ENCODE measurements at places on chromosomes 7 and 10.

DNA sequence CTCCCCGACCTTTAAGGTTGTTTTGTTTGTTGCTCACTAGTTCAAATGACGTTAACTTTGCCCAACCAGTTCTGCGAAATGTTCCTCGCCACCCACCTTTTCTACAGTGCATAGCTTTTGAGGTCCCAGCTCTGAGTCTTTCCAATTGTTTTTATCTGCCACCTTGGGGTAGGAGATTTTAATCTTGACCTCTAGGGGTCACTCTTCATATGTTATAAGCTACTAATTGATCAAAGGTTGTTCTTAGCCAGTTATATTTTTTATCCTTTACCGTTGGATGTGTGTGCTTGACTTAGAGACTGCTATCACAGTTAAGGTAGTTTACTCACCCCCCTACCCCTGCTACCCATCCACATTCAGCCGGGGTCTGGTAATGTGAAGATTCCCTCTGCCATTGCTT, 372.4 kb downstream of the SUGCT start:
- peak; percentile 36 for DNase-seq

- DNase-seq, result peak; percentile 58
Measured at GRCh38 chr10:118698421-118698820, 56.3 kb downstream of the CACUL1 start.

- no peak for DNase-seq
Measured at GRCh38 chr10:99917963-99918825, 91.6 kb downstream of the DNMBP start.

DNA sequence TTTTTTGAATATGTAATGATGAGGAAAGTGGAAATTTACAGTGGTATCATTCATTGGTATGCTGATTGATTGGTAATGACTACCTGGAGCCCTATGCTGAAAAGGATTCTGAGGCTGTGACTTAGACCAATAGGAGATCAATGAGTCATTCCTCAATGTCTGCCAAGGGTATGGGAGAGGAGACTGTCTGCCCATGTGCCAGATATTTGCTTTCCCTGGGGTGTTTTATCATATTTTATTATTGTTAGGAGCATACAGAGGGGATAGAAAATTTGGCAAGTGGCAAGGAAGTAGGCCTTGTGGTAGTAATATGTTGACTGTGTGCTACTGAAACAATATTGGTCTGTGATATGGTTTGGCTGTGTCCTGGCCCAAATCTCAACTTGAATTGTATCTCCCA, 54.8 kb downstream of the ASAH2B start:
- DNase-seq, result no peak

DNA sequence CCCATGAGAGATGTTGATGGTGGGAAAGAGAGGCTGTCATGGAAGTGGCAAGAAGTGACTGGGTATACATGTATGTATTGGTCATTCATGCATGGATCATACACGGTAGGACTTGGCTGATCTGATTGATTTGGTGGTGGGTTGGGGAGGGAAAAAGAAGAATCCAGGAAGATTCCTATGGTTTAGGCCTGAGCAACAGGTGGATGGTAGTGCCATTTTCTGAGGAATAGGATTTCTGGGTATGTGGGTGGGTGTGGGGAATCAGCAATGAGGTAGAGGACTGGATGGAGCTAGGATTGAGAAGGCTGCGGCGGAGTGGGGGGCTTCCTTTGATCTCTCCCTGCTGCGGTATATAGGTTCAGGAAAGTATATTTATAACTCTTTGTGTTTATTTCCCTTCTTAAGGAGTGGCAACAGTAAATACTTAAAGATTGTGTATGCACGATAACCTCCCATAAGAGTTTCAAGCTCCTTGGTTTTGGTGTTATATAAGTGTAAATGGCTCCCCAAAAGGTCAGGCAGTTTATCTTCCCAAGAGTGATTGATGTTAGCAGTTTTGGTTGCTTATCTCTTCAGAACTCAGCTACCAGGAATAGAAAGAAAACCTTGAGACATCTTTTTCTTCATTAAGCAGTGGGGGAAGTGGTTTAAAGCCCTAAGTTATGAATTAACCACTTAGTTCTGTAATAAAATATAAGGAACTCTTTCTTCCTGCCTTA, 100.1 kb downstream of the LSMEM1 start:
- no peak for DNase-seq

GRCh38 chr7:155728116-155728515, 83.7 kb downstream of the RBM33 start:
- no peak for DNase-seq

DNA sequence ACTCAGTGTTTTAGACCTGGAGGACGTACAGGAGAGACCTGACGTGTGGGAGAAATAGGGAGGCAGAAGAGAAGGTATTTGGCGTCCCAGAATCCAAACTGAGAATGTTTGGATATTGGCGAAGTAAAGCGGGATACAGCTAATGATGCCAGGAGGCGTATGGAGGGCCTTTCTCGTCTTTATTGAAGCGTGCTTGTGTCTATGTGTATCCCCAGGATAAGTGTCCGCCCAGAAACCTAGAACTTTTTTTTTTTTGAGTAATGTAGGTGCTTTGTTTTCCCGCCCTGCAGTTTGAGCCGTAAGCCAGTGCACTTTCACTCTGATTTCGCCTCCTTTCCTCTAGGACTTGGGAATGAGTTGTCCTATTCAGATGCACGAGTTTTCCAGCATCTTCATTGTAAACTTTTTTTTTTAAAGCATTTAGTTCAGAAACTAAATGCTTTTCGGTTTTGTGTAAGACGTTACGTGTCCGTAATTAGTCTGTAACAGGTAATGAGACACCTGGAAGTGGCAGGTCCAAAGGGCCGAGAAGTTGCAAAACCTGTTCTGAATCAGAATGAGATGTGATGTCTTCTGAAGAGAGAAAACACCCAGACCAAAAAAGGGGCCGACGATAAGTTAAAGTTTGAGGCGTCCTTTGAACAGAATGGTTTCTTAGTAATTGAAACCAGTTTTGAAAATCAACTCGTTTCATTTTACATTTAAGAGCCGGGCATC, 746 bp downstream of the ARL5B start:
- DNase-seq, result no peak

DNA sequence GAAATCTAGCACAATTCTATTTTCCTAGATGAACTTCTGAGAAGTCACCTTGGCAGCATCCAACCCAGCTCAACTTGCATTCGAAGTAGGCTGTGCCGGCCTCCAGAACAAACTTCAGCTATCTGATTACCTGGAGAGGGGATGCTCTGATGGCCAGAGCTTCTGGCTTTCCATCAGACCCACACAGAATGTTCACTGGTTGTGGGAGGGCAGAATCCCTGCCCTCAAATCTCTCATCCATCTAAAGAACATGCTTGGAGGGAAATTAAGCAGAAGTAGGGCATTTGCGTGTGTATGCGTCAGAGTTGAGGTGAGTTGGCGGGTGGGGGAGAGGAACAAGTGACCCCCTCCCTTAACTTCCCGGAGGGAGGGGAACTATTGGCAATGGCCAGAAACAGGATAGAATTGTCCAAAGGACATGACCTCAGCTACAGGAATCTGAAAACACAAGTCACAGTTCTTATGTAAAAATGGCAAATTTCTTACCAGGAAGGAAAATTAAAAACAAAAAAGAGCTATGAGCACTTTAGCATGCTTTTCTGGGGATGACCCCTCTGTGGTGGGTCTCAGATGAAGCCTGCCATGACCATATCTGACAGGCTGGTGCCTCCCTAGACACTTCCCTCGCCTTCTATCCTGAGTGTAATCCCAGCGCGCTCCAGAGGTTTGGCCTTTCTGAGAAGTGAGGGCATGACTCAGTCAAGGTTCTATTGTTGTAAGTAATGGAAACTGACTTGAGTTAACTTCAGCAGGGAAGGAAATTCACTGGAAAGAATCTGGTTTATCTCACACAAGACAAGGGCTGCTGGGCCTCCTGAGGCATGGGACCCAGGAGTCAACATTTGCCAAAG, 278.8 kb downstream of the RPS24 start:
- DNase-seq, result no peak

- DNase-seq, result no peak
Measured at GRCh38 chr10:131609176-131609575, 291.6 kb upstream of the PPP2R2D start.

- no peak for DNase-seq
Measured at GRCh38 chr7:134941185-134941900, 45.0 kb upstream of the AGBL3 start.

- DNase-seq, result peak; percentile 49
Measured at GRCh38 chr7:17830206-17830605, 110.1 kb downstream of the SNX13 start.

GRCh38 chr7:129730159-129730558, 118.6 kb downstream of the NRF1 start:
- no peak for DNase-seq

DNA sequence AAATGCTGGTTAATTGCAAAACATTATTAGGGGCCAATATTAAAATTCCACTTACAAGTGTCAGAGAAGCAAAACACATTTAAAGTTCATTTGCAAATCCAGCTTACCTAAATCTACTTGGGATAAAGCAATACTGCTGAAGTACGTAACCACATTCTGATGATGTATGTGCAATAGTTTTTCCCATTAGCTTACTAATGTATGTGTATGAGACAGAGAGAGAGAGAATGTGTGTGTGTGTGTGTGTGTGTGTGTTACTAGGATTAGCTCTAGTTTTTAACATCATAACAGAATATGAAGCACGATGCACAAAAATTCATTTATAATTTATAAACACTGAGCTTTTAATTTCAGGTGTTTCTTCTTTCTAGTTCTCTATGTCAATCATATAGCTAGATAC, 1074.2 kb upstream of the C7orf33 start:
- no peak for DNase-seq

GRCh38 chr10:133159950-133160825, at the start of gene KNDC1:
TSS of gene KNDC1 (plus strand) at chr10:133160219. CDS start at chr10:133160468, 249 bp downstream.
- peak; percentile 21 for DNase-seq

DNA sequence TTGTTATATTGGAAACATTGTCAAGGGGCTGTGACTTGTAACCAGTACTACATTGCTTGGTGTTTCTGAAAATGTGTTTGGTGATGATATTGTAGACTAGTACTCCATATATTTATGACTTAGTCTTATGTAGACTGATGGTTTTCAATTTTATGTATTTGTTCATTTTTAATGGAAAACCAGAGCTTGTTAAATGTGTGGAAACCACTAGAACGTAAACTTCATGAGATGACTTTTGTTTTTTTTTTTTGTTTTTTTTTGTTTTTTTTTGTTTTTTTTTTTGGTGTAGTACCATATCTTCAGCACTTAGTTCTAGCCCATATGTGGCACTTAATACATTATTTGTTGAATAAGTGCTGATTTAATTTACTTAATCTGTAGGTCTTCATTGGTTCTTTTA, 518.6 kb downstream of the AUTS2 start:
- DNase-seq, result no peak

DNA sequence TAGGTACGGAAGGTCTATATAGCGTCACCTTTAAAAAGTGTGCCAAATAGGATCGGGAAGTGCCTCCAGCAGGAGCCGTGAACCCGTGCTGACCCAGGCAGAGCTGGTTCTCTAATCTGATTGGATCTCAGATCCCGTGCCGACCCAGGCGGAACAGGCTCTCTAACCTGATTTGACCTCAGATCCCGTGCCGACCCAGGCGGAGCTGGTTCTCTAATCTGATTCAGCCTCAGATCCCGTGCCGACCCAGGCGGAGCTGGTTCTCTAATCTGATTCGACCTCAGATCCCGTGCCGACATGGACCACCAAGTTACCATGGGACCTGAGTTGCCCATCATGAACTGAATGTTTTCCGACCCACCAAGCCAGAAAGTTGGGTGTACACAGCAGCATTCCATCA, 463.9 kb downstream of the PTPRN2 start:
- DNase-seq, result no peak
